Sciatic nerve (tissue), 2 donors: ENCODE measurements at places on chromosomes 2 and 18. TPM values are rescaled to one million over a fixed set of nuclear protein-coding genes. Genes with fewer than 3 reads are reported as not detected.

DNA sequence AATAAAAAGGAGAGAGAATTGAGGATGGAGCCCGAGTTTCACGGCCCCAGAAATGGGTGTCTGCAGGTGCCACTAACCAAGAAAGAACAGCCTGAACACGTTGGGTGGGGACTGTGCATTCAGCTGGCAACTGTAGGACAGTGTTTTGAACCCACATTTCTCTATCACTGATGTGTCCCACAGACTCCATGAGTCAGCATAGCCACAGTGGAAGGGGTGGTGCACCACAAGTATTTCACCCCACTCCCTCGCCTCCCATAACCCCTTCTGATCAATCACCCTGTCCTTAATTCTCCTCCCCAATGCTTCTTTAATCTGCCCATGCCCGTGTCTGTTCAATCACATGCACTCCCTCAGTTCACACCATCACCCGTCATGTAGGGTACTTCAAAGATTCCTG, 291.5 kb downstream of the ZNF516 start:
- no peak for DNase-seq

DNA sequence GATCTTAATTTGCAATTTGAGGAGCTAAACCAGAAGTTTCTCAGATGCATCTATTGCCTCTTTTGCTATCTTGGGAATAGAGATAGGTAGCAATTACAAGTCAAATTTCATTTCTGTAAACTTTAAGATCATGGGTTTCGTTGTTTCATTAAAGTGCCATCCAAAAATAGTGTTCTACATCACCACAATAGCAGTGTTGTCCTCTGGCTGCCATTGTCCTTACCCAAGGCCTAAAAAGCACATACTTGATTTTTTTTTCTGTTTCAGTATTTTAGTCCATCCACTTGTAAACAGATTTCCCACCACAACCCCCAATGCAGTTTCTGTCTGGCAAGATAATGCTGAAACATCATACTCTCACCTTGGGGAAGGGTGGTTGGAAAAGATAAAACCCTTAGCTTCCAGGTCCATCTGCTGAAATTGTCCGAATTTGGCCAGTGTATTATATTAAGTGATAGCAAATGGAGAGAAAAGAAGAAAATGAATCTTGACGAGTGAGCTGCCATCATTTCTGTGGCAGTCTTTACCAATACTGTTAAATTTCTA, 136.2 kb downstream of the LCLAT1 start:
- DNase-seq = no peak

Gene PCARE
- total RNA-seq = 0.53 TPM

- no peak for DNase-seq
Measured at GRCh38 chr18:65786474-65786873, 35.7 kb downstream of the CDH7 start.

GRCh38 chr2:18611184-18611583, 21.8 kb upstream of the NT5C1B start:
- no peak for DNase-seq

- DNase-seq = peak; percentile 21
Measured at GRCh38 chr2:72103690-72104089, 44.0 kb downstream of the CYP26B1 start.

GRCh38 chr2:150689590-150689989, 202.1 kb upstream of the RND3 start:
- DNase-seq = no peak

Gene NCL
- total RNA-seq = 393 TPM
